ENCODE measurements at places on chromosomes 4 and X.

DNA sequence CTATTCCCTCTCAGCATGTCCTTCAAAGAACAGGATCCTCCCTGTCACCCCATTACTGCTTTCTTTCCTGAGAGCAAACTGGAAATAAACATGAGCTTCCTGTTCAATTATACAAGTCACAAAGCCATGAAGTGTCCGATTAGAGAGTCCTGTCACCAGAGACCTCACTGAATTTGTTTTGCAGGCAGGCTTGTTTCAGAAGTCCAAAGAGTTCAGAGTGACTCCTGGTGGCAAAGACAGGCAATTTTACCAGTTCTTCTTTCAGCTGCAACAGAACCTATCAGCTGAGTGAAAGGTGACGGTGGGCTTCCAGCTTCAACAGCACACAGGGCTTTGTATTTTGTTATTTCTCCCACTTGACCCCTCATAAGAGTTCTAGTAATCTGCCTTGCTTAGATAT, 6.4 kb downstream of the ELK1 start:
- DNase-seq: no peak

- DNase-seq: no peak
Observed at GRCh38 chr4:154345359-154345758, 146.2 kb downstream of the DCHS2 start.

- DNase-seq: no peak
Observed at GRCh38 chrX:47597222-47597621, 15.0 kb downstream of the TIMP1 start.

- no peak for DNase-seq
Observed at GRCh38 chr4:176622251-176622948, 170.3 kb downstream of the VEGFC start.

DNA sequence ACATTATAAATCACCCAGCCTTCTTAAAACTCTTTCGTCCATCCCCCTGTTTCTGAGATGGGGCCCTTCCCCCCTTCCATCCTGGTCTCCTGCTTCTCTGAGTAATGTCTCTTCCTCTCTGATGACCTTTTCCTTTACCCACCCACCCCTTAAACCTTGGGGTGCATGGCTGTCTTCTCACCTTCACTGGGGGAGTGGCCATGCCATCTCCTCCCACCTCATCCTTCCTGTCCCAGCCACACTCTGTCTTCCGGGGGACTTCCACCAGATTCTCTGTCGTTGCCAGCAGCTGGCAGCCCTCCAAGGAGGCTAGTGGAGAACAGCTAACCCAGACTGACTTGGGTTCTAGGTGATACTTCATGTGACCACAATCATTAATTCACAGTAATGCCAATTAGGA, 83.2 kb upstream of the SCML1 start:
- DNase-seq: no peak

GRCh38 chrX:23845351-23845817, 62.4 kb downstream of the APOO start:
- DNase-seq: no peak

- DNase-seq: no peak
Observed at GRCh38 chrX:153830640-153831428, 490 bp upstream of the PDZD4 start.

- no peak for DNase-seq
Observed at GRCh38 chr4:107349266-107349665, 313.2 kb upstream of the DKK2 start.

DNA sequence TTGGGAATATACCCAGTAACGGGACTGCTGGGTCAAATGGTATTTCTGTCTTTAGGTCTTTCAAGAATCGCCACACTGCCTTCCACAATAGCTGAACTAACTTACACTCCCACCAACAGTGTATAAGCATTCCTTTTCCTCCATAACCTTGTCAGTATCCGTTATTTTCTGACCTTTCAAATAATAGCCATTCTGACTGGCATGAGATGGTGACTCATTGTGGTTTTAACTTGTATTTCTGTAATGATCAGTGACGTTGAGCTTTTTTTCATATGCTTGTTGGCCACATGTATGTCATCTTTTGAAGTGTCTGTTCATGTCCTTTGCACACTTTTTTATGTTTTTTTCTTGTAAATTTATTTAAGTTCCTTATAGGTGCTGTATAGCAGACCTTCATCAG, 81.2 kb downstream of the ADAM29 start:
- no peak for DNase-seq

GRCh38 chr4:152346526-152346925, 189.4 kb downstream of the FBXW7 start:
- no peak for DNase-seq

- DNase-seq: no peak
Observed at GRCh38 chr4:176999935-177000543, 207.3 kb upstream of the VEGFC start.

GRCh38 chrX:85503258-85504158, 124.0 kb upstream of the POF1B start:
- DNase-seq: no peak

- no peak for DNase-seq
Observed at GRCh38 chr4:52861171-52861823, 820 bp upstream of the RASL11B start.

- DNase-seq: peak; percentile 61
Observed at GRCh38 chrX:1507511-1508463, 29.2 kb downstream of the P2RY8 start.

GRCh38 chr4:1241466-1241935, 7.4 kb downstream of the CTBP1 start:
- DNase-seq: no peak

DNA sequence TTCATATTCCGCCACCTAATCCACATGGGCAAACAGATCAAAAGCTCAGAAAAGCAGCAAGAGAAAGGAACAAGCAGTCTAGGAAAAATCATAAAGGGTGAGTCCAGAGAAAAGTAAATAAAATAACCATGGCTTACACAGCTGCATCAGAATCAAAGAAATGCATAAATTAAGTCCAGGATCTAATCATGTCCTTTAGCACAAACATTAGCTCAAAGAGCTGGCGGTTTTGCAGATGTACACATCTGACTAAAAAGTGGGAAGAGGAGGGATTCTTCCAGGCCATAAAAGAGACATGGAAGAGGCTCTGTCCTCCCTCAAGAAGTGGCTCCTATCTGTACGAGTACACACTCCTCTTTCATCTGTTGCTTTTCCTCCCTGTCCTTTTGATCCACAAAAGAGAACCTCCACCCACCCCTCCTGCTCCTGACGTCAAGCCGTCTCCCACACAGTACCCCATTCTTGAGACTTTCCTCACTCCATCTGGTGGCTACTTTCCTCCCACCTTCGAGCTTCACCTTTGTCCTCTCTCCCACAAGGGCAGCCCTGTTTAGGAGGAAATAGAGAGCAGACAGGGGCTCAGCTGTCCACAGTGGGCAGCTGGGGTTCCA, 92.5 kb downstream of the RASL11B start:
- no peak for DNase-seq

DNA sequence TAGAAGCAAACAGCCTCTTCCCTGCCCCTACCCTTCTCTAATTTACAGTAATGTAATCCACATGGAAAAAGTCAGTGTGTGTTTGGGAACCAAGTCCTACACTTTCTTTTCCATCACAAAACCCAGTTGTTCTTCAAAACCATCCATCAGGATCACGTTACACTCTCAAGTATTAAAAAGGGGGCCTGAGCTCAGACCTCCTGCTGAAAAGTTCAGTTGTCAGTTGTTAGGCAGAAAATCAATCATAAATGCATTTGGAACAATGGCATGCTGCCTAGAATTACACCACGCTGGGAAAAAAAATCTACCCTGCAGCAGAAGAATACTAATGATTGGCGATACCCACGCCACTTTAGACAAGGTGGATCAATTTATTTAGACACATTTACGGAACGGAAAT, 236.5 kb downstream of the PARM1 start:
- no peak for DNase-seq

- no peak for DNase-seq
Observed at GRCh38 chrX:39427906-39428305, 626.6 kb downstream of the MID1IP1 start.

GRCh38 chr4:169084954-169085353, 74.9 kb upstream of the CBR4 start:
- no peak for DNase-seq

- DNase-seq: no peak
Observed at GRCh38 chr4:184427687-184428086, 46.7 kb downstream of the IRF2 start.

Data from activated gamma-delta T cell (primary cell).